ENCODE measurements at places on chromosomes 16 and 17.

DNA sequence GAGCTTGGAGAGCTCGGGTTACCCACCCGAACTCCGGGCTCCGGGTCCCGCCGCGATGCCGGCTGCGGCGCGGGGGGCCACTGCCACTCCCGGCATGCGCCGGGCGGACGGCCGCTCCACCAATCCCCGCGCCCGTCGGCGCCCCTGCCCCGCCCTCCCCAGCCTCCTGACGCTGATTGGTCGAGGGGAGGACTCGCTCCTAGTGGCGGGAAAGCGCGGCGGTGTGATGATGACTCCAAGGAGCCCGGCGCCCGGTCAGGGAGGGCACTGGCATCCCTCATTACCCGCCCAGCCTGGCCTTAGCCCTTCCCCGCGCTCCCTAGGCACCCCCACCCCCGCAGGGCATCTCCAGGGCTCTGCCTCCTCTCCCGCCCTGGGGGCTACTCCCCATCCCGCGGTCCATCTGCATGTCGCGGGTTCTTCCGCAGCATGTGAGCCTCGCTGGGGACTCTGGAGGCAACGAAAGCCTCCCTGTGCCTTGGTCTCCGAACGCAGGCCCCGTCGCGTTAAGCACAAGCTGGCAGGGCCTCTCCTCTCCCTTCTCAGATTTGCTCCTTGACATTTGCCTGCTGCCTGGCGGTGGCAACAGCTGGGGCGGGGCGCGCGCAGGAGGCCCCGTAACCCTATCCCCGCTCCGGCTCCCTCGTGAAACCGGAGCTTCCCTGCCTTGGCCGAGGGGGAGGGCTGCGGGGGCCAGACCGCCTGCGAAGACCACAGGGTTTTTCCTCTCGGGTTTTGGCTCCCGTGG, 1.7 kb downstream of the ATP2A1 start:
- DNase-seq: peak; percentile 95

GRCh38 chr16:86752582-86753175, 174.3 kb downstream of the FOXL1 start:
- DNase-seq: no peak

DNA sequence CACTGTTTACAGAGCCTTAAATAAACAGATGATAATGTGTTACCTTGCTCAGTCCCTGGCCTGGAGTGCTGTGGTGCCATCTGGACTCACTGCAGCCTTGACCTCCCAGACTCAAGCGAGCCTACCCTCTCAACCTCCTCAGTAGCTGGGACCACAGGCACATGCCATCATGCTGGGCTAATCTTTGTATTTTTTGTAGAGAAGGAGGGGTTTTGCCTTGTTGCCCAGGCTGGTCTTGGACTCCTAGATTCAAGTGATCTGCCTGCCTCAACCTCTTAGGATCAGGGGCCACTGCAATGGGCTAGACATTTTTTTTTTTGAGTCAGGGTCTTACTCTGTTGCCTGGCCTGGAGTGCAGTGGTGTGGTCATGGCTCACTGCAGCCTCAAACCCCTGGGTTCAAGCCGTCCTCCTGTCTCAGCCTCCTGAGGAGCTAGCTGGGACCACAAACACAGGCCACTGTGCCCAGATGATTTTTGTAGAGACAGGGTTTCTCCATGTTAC, 5.0 kb upstream of the NAGLU start:
- peak; percentile 6 for DNase-seq

- no peak for DNase-seq
Observed at GRCh38 chr17:62043140-62043539, 21.9 kb downstream of the MED13 start.

GRCh38 chr17:54968988-54969332, 395 bp downstream of the STXBP4 start:
- DNase-seq: no peak

DNA sequence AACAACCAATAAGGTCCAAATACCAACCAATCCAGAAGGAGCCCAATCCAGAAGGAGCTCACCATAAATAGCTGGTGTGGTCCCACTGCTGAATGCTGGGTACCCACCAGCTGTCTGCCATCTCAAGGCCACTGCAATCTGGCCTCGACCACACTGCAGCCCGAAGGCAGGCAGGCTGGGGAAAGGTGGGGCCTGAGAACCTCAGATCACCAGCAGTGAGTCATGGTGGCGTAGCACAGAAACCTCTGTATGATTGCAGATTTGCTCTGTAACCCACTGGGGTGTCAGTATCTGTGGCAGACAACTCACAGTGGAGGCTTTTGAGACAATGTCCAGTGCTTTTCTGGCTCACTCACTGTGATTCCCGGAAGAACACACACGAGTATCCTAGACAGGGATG, 14.7 kb upstream of the CMTR2 start:
- DNase-seq: no peak

DNA sequence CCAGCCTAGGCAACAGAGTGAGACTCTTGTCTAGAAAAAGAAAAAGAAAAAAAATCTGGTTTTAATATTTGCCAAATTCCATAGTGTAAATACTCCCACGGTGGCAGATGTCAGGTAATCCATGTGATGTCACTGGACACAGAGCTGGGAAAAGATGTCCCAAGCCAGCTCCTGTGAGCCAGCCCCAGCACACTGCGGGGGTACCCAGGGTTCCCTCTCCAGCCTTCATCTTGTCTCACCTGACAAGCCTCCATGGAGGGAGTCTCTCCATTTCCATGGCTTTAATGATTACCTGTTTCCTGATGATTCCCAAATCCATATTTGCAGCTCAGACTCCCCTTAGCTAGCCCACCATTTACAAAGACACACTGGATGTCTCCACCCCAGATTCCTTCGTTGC, 4.6 kb downstream of the CD300LB start:
- DNase-seq: no peak

DNA sequence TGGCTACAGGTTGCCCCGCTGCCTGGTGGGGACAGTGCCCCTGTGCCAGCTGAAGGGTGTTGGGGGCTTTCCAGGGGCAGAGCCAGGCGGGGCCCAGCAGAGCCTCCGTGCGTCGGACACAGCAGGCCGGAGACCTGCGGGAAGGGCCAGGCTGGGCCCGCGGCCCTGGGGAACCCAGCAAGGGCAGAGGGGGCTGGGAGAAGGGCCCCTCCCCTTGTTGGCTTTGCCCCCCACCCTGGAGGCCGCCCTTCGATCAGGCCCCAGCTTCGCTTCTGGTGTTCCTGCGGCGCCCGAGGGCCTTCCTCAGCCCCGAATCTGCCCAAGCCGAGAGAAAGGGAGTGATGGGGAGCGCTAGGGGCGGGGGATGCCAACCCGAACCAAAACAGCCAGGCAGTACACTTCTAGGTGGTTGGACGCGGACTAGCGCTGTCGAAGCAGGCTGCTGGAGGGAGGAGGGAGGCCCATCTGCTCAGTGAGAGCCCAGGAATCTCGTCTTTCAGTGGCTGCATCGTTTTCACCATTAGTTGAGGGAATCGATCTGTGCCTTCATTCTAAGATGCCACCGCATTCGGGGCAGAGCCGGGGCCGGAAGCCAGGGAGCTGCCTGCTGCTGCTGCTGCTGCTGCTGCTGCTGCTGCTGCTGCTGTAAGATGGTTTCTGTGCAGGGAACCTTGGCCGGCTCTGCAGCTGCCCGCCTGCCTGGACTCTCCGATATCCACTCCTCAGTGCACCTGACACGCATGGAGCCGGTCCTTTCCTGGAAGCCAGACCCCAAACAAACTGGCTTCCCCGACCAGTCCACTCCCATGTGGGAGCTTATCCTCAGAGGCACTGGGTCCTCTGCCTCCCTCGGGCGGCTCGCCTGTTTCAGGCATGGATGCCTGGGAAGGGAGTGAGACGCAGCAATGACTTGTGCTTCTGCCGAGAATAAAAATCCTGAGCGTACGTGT, 1.7 kb downstream of the JPH3 start:
- DNase-seq: no peak

DNA sequence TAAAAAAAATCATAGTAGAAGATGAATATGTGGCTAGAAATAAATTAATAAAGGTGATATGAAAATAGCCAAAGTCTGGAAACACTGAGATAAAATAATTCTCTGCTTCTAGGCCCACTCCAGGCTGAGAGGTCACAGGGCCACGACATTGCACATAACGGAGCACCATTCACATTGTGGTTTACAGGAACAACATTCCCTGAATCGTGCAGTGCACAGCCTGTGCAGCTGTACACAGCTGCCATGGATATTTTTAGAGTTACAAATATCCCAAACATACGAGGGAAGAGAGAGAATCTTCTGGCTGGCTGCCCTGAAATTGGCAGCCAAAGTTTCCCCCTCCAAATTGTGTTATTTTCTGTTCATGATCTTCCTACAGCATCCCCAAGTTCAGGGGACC, 68.8 kb downstream of the GSG1L start:
- no peak for DNase-seq

DNA sequence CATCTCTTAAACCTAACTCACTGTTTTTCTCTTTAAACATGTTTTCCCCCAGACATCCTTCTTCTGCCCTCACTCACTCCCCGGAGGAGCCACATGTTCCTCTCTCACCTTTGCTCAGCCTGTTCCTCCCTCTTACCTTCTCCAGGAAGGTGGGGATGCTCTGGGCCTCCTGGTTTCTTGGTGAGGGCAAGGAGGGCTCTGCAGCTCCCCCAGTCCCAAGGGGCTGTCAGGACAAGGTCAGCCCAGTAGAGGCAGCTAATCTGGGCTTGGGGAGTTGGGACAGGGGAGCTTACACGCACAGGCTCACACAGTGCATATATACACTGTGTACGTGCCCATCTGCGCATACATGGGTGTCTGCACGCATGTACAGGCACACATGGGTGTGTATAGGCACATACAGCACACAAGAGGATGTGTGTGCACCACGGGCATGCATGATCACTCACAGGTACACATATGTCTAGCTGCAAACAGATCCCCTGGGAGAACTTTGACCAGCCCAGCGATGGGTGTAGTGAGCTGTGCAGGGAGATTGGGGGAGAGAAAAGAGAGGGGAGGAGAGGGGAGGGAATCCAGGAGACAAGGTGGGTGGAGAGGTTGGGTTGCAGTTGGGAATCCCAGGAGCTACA, 28.6 kb upstream of the SPNS3 start:
- DNase-seq: no peak

GRCh38 chr17:20009302-20010098, at the start of gene SPECC1:
Gene SPECC1 (plus strand): TSS chr17:20009359. CDS start chr17:20096652, 87,293 bp downstream.
- DNase-seq: peak; percentile 70

DNA sequence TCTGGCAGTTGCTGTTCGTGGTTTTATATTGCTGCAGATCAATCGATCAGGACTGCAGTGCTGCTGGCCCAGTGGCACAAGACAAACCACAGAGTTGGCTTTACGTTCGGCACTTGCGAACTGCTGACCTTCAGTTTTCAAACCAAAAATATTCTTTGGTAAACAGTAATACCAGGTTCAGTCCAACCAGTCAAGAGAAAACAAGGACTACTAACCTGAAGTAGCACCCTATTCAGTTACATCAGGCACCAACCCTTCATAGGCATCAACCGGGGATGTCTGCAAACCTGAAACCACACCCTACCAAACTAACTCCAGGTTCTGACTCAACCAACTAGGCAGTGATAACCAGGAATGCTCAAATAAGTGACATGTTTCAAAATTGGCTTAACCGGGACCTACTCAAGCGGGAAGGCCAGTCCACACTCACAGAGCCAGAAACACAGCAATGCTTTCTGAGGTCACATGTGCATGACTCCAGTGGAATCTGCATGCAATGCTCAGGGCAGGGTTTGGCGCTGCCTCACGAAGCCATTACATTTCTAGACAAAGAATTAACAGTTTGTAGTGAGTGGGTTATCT, 91.1 kb downstream of the SMG6 start:
- no peak for DNase-seq

GRCh38 chr16:4082474-4083044, 33.7 kb downstream of the ADCY9 start:
- no peak for DNase-seq

GRCh38 chr17:61464843-61465180, 12.6 kb downstream of the TBX4 start:
- DNase-seq: no peak

GRCh38 chr16:86508028-86508946, 2.0 kb upstream of the FOXF1 start:
- DNase-seq: no peak

- no peak for DNase-seq
Observed at GRCh38 chr17:50060951-50061712, 5.2 kb downstream of the ITGA3 start.

- DNase-seq: no peak
Observed at GRCh38 chr17:40283662-40284061, 4.0 kb upstream of the CDC6 start.

- no peak for DNase-seq
Observed at GRCh38 chr17:43881758-43882505, 25.4 kb downstream of the MPP2 start.

- DNase-seq: no peak
Observed at GRCh38 chr16:77662246-77662645, 60.1 kb upstream of the NUDT7 start.

- no peak for DNase-seq
Observed at GRCh38 chr17:11739351-11739750, 141.1 kb downstream of the DNAH9 start.

DNA sequence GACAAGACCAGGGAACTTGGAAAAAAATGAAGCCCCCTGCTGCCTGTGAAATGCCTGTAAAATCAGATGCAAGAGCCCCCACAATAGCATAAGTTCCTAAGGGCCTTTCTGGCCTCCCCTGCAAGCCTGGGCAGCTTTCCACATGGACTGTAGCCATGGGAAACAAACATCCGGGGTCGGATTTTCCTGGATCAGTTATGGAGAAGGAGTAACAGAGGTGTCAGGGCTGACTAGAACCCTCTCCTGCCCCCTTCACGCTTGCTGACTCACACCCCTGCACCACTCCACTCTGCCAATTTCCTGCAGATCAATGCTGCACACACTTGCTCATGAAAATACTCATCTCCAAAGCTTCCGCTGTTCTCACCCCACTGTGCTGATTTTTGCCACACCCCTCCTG, 258.6 kb downstream of the CBLN1 start:
- no peak for DNase-seq

DNA sequence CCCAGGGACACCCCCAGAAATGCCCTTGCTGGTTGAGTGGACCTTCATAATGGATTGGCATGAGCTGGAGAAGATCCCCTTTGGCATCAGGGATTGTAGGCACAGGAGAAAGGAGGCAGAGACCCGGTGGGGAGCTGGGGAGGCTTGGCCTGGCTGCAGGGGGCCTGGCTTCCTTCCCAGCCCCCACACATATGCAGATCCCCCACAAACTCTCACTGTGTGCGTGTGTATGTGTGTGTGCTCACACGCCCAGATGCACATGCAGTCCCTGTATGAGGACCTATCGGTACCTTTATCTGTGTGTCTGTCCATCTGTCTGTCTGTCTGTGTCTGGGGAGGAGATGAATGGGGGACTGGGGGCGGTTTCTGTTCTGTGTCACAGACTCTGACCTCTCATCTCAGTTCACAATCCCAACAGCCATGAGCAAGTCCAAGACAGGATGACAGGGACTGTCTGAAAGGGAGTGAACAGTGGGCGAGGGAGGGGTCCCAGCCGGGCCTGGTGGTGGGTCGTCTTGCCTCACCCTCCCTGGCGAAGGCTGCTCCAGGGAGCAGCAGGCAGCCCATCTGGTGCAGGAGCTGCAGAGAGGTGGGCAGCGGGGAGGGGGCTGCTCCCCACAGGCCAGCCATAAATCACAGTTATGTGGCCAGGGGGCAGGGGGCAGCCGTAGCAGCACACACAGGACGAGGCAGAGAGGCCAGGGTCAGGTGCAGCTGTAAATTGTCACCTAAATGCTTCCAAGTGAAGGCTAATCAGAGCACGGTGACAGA, 46.7 kb upstream of the LHX1 start:
- DNase-seq: no peak

Measured in NCI-H1930 (cell line).